HT-29 (cell line): ENCODE measurements at places on chromosomes 5 and 9. TPM values are rescaled to one million over a fixed set of nuclear protein-coding genes. Genes with fewer than 3 reads are reported as not detected.
A peak's percentile ranks its signal among the peaks of the same experiment; 100 is the strongest.

The C7 gene
- total RNA-seq, result 0.05 TPM in 1 of 2 replicates, not detected in the other

- DNase-seq, result no peak
These were observed 38.2 kb downstream of the FBXW2 start for GRCh38 chr9:120755044-120755443.

The ADAMTS16 gene
- not detected in 2 replicates for total RNA-seq

DNA sequence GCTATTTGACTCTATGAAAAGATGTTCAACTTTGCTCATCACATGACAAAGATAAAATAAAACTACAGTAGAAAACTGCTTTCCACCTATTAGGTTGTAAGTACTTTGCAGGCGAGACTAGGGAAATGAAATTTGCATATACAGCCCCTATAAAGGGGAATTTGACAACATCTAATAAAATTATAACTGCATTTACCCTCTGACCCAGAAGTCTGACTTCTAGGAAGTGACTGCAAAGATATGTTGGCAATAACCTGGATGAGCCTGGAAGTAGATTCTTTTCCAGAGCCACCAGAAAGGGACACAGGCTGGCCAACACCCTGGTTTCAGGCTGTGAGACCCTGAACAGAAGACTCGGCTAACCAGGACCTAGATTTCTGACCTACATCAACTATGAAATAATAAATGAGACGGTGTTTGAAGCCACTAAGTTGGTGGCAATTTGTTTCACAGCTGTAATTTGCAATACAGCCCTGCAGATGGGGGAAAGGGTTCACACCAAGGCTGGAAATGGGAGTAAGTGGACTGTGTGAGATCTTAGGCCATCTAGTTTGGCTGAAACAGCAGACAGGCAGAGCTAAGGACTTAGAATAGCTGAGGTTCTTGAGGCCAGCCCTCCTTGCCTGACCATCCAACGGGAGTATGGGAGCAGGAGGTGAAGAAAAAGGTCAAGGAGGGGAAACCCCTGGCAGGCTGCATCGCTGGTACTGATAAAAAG is 106.6 kb downstream of the SIL1 start:
- DNase-seq, result peak; percentile 34

DNA sequence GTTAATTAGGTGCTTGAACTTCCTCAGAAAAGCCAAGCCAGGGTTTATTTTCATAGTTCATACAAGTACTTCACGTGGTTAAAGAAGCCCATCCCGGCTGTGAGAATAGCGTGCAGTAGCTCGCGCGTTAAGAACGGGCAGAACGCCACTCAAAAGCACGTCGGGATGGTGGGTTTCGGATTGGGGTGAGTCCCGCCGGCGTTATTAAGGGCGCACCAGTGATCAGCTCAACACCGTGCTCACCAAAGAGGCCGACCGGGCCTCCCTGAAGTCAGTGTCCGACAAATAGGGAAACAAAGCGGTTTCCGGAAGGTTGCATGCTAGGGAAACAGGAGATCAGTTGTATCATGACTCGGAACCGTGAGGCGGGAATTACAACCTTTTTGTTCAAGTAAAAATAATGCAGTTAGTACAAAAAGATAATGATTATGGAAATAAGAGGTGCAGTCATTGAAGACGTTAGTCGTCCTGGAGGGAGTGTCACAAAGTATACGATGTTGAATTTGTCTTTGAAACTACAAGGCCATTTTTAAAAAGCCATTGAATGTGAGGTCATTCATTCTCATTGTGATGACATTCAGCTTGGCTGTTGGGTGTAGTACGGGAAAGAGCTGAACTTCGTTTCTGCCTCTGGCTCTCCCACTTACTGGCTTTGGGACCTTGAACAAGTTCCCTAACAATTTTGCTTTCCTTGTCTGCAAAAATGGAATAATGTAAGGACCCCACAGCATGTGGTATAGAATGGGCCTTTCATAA is 992 bp downstream of the SETD9 start:
- peak; percentile 77 for DNase-seq

The GFRA3 gene
- total RNA-seq, result not detected in 2 replicates
